CD4-positive, alpha-beta memory T cell (primary cell): ENCODE measurements at places on chromosomes 16 and 17. TPM values are rescaled to one million over a fixed set of nuclear protein-coding genes. Genes with fewer than 3 reads are reported as not detected.

Gene TBC1D3G
- not detected for total RNA-seq

Gene CCL22
- total RNA-seq = 0.26 TPM

Gene ALOX15
- 0.49 TPM for total RNA-seq

Gene GLP2R
- total RNA-seq = not detected

Gene TP53TG3C
- not detected for total RNA-seq
